ENCODE measurements at places on chromosomes 3 and 15.
A peak's percentile ranks its signal among the peaks of the same experiment; 100 is the strongest.

- DNase-seq, result no peak
Observed at GRCh38 chr3:3705090-3705775, 94.0 kb upstream of the LRRN1 start.

GRCh38 chr3:139533781-139534454 lies 5.6 kb downstream of the RBP1 start:
- no peak for DNase-seq

DNA sequence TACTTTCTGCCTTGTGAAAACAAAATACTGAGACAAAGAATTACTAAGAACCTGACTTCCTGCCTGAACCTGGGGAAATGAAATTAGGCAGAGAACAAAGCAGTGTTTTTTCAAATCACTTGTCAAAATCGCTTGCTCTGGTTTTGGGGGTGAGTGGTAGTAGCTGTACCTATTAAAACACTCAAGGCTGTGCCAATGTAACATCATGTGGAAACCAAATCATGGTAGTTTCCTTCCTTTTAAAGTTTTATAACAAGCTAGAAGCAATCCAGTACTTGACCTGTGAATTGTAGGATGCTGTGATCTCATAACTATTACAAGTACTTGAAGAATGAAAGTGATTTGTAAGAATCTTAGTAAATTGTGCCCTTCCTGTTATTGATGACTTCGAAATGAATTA lies 6.7 kb downstream of the CMTM8 start:
- DNase-seq, result no peak

DNA sequence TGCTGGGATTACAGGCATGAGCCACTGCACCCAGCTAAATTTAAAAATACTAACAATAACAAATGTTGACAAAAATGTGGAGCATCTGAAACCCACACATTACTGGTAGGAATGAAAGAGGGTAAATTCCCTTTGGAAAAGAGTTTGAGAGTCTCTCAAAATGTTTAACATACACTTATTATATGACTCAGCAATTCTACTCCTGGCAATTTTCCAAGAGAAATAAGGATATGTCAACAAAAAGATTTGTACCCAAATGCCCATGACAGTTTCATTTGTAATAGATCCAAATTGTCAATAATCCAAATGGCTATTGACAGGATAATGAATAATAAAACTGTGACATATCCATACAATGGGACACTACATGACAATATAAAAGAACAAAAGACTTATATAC lies 9.0 kb downstream of the HCLS1 start:
- DNase-seq, result no peak

DNA sequence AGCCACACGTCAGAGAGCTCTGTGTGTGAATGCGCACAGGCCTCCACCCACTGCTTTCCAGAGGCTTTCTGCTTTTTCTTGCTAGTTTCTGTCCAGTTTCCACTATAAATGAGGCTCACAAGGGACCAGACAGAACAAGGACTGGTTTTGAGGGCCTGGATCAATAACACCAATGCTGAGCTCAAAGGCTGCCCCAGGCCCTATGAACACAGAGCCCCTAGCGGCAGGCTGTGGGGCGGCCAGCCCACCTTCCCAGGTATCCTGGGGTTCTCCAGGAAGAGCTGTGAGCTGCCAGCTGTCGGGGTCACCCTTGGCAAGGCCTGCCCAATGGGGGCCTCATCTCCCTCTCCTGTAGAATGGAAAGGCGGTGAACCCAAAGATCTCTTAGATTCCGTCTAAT lies 2.2 kb upstream of the ITIH3 start:
- DNase-seq, result no peak

GRCh38 chr3:124886168-124887056 lies 753 bp downstream of the ITGB5 start:
- peak; percentile 18 for DNase-seq

- no peak for DNase-seq
Observed at GRCh38 chr3:175456466-175456865, 597.3 kb downstream of the NAALADL2 start.

DNA sequence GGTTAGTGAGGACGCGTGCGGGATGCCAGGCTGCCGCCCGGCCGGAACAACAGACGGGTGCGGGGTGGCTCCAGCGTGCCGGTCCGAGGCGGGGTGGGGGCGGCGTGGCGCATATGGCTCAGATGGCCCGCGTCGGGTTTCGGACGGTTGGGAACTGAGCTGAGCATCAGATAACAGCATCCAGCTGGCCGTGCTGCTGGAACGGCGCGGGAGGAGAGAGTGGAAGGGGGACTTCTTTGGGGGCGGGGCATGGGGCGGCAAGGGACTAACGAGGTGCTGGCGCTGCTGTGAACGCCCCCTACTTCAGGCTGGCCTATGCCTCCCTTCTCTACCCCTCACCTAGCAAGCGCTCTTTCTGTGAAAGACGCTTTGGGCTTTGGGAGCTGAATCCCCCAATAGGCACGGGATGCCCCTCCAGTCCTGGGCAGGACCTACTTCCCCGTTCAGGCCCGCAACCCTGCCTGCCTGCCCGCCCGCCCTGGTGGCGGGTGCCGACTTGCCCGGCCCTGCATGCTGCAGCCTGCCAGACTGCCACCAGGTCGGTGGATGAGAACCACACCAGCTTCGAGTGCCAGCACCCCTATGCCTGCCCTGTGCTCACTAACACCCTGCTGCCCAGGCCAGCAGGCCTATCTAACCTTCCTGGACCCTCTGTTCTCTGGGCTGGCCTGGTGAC lies 542 bp downstream of the INKA1 start:
- DNase-seq, result no peak

- peak; percentile 98 for DNase-seq
Observed at GRCh38 chr3:71998995-71999673, 214.2 kb upstream of the PROK2 start.

DNA sequence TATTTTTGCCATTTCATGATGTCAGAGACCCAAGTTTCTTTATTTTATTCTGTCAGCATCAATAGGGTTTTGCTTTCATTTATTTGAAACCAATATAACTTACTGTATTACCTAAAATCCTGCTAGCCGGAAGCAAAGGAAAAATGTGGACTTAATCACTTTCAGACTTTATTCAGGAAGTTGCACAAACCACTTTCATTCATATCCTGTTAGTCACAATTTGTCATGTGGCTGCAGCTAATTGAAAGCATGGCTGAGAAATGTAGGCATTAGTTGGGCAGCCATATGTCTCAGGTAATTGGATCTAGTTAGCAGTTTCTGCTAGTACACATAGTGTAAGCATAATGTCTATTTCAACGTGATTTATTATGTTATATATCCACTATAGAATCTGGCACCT lies 462.3 kb upstream of the SGO1 start:
- peak; percentile 54 for DNase-seq

GRCh38 chr3:73624821-73625665 lies at the start of gene PDZRN3:
Gene PDZRN3 (minus strand): TSS chr3:73624941.
- DNase-seq, result peak; percentile 69

DNA sequence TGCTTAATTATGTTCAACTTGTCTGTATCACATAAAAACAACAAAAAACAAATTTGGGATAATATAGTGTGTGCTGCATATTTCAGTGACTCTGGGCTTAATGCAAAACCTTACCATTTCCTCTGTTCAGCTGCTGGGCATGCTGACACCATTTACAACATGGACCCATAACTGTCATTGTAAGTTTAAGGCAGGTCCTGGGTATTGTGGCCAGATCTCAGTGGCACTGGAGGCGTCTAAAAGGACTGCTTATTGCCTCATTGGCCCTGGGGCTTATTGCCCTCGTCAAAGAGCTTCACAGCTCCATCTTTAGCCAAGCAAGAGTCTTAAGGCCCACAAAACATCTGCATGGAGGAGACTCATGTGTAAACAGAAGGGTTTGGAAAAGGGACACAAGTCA lies 390.2 kb downstream of the NR2F2 start:
- DNase-seq, result no peak

DNA sequence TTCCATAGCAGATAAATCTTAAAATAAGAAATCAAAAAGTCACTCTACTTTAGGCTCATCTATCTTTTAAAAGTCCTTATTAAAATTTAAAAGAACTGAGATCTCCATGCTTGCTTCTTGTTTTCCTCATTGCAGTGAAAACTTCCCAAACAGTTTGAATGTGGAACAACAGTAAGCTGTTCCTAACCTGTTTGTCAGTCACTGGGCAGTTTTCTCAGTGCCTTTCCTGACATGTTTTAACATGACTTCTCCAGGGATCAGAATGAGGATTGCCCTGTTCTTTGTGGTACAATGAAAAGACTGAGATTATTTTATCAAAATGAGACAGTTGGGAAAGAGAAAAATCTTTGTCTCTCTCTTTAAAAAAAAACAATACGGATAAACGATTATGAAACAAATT lies 774 bp downstream of the GPR87 start:
- no peak for DNase-seq

DNA sequence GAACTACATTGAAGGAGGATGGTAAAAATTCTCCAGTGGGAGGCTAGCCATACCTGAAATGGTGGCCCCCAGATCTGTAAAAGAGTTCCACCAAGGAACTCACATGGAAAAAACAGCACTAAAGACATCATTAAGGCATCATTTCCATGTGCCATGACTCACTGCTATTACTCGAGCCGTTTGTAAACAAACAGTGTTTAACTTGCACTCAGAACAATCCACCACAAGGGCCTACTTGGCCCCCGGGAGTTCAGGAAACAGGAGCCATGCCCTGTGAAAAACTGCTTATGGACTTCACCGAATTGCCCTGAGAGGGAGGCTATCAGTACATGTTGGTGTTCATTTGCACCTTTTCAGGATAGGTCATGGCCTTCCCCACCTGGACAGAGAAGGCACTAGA lies 18.2 kb downstream of the CCR4 start:
- DNase-seq, result no peak

DNA sequence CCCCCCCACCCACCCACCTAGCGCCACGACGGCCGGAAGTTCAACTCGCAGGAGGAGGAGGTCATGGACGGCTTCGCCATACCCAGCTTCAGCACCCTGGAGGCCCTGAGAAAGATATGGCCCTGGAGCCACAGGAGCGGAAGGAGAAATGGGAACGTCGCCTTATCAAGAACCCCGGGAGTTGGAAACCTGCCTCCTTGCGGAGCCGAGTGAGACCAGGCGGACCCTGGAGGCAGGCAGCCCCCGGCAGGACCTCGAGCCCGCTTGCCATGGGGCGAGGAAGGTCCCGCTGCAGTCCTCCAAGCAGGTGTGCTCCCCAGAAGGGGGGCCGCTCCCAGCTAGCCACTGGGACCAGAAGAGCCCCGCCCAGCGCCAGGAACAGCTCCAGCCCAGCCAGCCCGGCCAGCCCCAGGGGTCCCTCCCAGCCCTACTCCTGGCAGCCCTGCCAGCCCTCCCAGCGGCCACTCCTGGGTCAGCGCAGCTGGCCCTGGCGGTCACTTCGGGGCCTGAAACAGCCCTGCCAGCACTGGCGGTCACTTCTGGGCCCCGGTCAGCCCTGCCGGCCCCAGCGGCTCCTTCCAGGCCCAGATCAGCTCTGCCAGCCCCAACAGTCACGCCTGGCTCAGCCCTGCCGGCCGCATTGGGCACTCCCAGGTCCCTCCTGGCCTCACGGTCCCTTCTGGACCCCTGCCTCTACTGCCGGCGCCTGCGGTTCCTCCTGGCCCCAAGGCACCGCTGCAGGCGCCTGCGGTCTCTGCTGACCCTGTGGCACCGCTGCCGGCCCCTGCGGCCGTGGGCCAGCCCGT lies 10.3 kb upstream of the ROPN1B start:
- no peak for DNase-seq

GRCh38 chr3:14433106-14433505 lies 30.7 kb downstream of the SLC6A6 start:
- DNase-seq, result no peak

All from stromal cell of bone marrow (primary cell).